H9 (cell line): ENCODE measurements at places on chromosomes 11 and 22. TPM values are rescaled to one million over a fixed set of nuclear protein-coding genes. Genes with fewer than 3 reads are reported as not detected.

A4GALT gene
- total RNA-seq: 3.4 and 4.8 TPM in 2 replicates

DNA sequence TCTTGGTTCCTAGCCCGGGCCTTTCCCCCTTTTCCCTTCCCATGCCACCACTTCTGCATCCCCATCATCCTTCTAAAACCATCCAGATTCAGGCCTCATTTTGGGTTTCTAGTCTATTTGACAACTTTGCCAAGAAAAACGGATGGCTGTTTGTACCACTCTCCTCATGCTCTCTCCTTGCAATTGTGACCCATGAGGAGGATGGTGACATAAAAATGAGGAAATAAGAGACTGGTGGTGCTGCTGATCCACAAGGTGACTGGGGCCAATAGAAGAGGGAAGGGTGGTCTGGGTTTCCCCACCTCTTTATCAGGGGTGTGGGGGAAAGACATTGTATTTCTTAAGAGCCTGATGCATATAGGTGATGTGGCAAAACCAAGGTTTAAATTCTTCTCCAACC is 1.0 kb downstream of the MS4A4A start:
- H3K27me3 ChIP-seq: no peaks in the 10 kb centered on the region
- peaks cover 9% of the 10 kb centered on the region for H3K36me3 ChIP-seq
- no peak overlapping the region for H3K4me3 ChIP-seq
- no peak for DNase-seq
- H3K27ac ChIP-seq: no peak overlapping the region
- peaks cover 2% of the 10 kb centered on the region; the same call in 1 of the 2 replicates for H3K4me1 ChIP-seq

TMEM191C gene
- 3.3 and 4.2 TPM in 2 replicates for total RNA-seq

- no peaks in the 10 kb centered on the region for H3K27me3 ChIP-seq
- no peak overlapping the region; the same call in 2 of the 3 replicates for H3K4me3 ChIP-seq
- no peaks in the 10 kb centered on the region for H3K36me3 ChIP-seq
Observed at GRCh38 chr11:94088906-94089305, 39.7 kb upstream of the PANX1 start.

- peak; percentile 85 for DNase-seq
- H3K4me1 ChIP-seq: no peaks in the 10 kb centered on the region; the same call in 1 of the 2 replicates
- H3K27ac ChIP-seq: no peak overlapping the region
- H3K4me3 ChIP-seq: no peak overlapping the region
- H3K36me3 ChIP-seq: no peaks in the 10 kb centered on the region
- H3K27me3 ChIP-seq: no peaks in the 10 kb centered on the region; the same call in 1 of the 2 replicates
Observed at GRCh38 chr11:69918938-69919650, 99.9 kb upstream of the FGF3 start.

- H3K4me3 ChIP-seq: no peak overlapping the region
- peaks cover under 1% of the 10 kb centered on the region; the same call in 1 of the 2 replicates for H3K36me3 ChIP-seq
- H3K4me1 ChIP-seq: no peaks in the 10 kb centered on the region; the same call in 1 of the 2 replicates
- no peak overlapping the region for H3K27ac ChIP-seq
- no peaks in the 10 kb centered on the region for H3K27me3 ChIP-seq
Observed at GRCh38 chr22:44288913-44289312, 23.8 kb downstream of the SHISAL1 start.

DNA sequence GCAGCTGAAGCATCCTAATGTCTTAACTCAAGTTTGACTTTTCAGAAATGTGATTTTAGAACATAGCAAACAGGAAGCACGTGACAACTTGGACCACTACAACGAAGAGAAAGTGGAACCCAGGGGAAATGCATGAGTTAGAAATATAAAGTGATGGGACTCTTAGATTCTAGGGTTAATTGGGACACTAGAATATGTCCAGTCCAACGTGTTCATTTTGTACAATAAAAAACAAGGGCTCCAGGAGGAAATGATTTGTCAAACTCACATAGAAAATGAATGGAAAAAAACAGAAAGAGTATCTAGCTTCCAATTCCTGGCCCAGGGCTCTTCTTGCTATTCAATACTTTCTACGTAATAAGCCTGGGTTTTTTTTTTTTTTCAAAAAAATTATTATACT is 30.7 kb downstream of the TIMP3 start:
- H3K36me3 ChIP-seq: peaks cover 11% of the 10 kb centered on the region
- H3K27ac ChIP-seq: no peak overlapping the region
- no peaks in the 10 kb centered on the region for H3K27me3 ChIP-seq
- H3K4me1 ChIP-seq: no peaks in the 10 kb centered on the region; the same call in 1 of the 2 replicates

CD3E gene
- total RNA-seq: not detected in 2 replicates

DNA sequence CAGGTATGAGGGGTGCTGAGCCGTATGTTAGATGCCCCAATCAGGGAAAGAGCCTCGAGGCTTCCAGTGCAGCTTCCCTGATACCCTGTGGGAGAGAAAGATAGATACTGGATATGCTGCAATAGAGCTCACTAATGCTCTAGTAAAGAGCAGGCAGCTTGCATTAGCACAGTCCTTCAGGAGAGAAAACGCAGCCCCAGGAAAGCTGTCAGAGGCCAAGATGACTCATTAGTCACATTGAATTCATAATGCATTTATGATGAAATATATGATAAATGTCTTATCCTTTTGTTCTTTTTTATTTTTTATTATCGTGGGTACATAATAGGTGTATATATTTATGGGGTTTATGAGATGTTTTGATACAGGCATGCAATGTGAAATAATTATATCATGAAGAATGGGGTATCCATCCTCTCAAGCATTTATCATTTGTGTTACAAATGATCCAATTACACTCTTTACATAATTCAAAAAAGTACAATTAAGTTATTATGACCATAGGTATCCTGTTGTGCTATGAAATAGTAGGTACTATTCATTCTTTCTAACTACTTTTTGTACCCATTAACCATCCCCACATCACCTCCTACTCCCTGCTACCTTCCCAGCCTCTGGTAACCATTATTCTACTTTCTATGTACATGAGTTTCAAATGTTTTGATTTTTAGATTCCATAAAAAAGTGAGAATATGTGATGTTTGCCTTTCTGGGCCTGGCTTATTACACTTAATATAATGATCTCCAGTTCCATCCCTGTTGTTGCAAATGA is 94.5 kb upstream of the TOP3B start:
- no peak overlapping the region for H3K4me3 ChIP-seq
- no peak for DNase-seq
- no peaks in the 10 kb centered on the region for H3K4me1 ChIP-seq
- no peak overlapping the region for H3K27ac ChIP-seq
- no peaks in the 10 kb centered on the region for H3K36me3 ChIP-seq
- H3K27me3 ChIP-seq: peaks cover 76% of the 10 kb centered on the region

DNA sequence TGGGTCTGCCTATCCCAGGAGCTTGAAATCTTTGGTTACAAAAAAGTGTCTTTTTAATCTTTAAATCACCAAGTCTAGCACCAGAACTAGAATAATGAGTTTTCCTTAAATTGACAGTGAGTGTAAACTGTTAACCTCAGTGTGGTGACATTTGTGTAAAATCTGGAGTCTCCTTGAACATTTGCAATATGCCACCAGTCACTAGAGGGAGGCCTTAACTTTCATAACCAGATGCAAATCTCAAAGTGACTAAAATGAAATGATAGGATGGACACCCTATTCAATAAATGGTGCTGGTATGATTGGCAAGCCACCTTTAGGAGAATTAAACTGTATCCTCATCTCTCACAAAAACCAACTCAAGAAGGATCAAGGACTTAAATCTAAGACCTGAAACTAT is 8.3 kb upstream of the SCGB1D2 start:
- H3K4me3 ChIP-seq: no peak overlapping the region
- H3K27me3 ChIP-seq: no peaks in the 10 kb centered on the region
- H3K36me3 ChIP-seq: no peaks in the 10 kb centered on the region

NPAS4 gene
- 1.6 and 1.8 TPM in 2 replicates for total RNA-seq

DNA sequence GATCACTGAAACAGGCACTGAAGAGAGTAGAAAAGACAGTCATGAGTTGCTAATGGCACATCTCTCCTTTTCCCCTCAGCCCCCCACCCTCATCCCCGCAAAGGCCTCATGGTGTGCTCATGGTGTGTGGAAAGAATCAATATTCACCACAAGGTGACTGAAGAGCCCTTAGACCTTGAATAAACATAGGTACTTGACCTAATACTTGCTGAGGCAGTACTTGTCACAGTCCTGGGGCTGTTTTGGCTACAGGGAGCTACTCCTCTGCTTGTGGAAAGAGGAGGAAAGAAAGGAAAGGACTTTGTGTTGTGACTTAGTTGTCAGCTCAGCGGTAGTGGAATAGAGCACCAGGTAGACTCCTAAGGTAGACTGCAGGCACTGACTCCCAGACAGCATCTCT is 537.8 kb upstream of the CCDC179 start:
- no peaks in the 10 kb centered on the region for H3K36me3 ChIP-seq

DNA sequence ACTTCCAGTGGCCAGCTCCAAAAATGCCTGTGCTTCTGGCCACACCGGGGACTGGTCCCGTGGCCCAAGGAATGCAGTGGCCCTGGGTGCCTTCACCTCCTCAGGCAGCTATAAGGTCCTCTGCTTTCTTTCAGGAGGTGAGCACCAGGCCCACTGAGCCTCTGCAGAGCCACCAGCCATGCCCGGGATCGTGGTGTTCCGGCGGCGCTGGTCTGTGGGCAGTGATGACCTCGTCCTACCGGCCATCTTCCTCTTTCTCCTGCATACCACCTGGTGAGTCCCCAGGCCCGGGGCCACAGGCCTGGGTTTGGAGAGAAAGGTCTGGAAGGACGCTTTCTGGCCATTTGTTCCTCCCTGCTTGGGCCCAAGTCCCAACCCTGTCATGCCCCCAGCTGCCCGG is 32.5 kb upstream of the MYRF start:
- H3K27me3 ChIP-seq: no peaks in the 10 kb centered on the region
- DNase-seq: no peak
- H3K36me3 ChIP-seq: peaks cover 12% of the 10 kb centered on the region

TOMM22 gene
- total RNA-seq: 128 TPM in 2 replicates

DNA sequence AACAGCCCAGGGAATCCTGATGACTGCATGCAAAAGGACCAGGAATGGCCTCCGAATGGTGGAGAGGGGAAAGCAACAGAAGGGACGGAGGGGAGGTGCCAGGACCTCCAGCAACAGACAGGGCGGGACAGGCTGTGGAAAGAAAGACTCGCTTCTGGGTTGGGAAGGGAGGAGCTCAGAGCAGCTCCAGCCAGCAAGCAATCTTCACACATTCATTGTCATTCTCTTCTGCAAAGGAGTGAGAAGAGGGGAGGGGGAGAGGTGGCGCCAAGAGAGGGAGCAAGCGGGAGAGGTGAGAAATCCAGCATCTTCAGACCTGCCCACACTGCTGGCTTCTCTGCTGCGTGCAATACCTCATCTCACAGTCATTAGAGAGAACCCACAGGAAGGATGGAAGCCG is 509.0 kb downstream of the BUD13 start:
- no peak overlapping the region for H3K27ac ChIP-seq
- H3K4me3 ChIP-seq: no peak overlapping the region; the same call in 2 of the 3 replicates
- H3K4me1 ChIP-seq: peaks cover 6% of the 10 kb centered on the region; the same call in 1 of the 2 replicates
- no peaks in the 10 kb centered on the region for H3K27me3 ChIP-seq

DNA sequence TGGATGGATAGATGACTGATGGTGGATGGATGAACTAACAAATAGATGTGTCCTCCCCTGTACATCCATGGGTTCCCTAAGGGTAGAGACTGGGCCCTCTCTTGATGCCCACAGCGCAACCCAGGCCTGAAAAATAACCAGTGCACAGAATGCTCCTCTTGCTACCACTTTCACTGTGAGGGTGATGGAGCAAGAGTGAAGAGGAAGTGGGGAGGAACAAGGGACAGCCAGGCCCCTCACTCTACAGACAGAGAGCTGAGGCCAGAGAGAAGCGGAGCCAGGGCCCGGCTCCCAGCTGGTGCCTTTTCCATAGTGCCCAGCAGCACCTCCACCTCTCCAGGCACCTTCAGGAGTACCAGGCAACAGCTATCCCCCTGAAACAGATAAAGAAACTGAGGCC is 67.7 kb downstream of the THAP12 start:
- no peak overlapping the region for H3K4me3 ChIP-seq
- no peaks in the 10 kb centered on the region for H3K4me1 ChIP-seq
- H3K27me3 ChIP-seq: no peaks in the 10 kb centered on the region
- DNase-seq: no peak

GNAZ gene
- total RNA-seq: 5.0 and 5.2 TPM in 2 replicates

DNA sequence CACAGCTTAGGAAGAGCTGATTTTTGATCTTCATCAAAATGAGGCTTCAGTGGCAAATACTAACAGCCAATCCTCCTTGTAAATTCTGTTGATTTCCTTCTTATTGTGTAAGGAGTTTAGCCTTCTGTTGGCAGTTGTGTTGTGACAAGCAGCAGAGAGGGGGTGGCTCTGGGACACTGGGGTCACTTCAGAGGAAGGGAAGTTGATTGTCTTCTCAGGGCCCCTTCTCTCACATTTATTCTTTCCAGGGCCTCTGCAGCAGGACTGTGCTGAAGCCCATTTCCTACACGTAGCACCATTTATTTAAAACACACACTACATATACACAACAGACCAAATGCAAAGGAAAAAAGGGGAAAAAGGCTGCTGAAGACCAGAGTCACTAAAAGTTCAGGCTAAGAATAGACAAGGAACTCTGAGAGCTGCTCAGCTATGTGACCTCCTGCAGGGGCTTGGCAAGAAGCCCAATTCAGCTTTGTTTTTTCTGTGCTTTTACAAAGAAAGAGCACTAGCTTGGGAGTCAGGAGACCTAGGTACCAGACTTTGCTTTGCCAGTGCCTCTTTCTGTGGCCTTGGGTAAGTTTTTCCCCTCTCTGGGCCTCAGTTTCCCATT is 28.3 kb upstream of the UPB1 start:
- no peak overlapping the region for H3K27ac ChIP-seq
- no peaks in the 10 kb centered on the region for H3K36me3 ChIP-seq
- no peaks in the 10 kb centered on the region for H3K27me3 ChIP-seq
- no peaks in the 10 kb centered on the region; the same call in 1 of the 2 replicates for H3K4me1 ChIP-seq
- no peak overlapping the region for H3K4me3 ChIP-seq

C1QTNF5 gene
- total RNA-seq: 0.33 and 0.59 TPM in 2 replicates

GRCh38 chr22:39661501-39661841 is 90.9 kb downstream of the CACNA1I start:
- H3K4me3 ChIP-seq: peak overlapping the region; percentile 64
- DNase-seq: no peak
- H3K27ac ChIP-seq: no peak overlapping the region
- H3K4me1 ChIP-seq: no peaks in the 10 kb centered on the region; the same call in 1 of the 2 replicates

DNA sequence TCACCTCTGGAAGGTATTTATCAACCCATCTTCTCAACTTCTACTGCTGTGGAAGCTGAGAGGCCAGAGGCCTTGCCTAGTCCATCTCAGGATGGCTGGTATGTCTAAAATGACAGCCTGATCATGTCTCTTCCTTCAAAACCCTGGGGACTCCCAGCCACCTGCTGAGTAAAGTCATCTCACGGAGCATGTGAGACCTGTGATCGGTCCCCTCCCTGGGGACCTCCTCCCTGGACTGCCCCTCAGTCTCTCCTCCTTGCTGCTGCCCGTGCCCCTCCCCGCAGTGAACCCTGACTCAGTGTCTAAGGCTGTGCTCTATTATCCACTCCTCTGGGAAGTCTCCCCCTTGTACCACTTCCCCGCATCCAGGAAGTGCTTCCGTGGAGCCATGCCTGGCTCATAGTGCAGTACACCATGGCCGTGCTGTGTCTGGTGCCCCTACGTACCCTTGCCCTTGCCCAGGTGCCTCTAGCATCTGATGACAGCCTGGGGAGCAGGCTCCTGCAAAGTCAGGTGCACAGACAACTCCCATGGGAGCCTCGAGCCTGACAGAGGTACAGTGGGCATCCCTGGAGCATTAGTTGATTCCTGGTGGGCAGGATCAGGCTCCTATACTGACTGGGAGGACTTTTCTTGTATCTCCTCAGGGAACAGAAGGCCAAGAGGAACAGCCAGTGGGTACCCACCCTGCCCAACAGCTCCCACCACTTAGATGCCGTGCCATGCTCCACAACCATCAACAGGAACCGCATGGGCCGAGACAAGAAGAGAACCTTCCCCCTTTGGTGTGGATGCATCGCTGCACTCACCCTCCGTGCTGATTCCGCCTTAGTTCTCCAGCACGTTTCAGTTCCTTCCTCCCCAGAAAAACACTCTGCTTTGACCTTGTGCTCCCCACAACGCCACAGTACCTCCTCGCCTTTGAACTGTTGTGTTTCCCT is 13.8 kb downstream of the SMARCB1 start:
- H3K4me3 ChIP-seq: no peak overlapping the region
- H3K27ac ChIP-seq: no peak overlapping the region
- no peaks in the 10 kb centered on the region for H3K27me3 ChIP-seq
- H3K4me1 ChIP-seq: no peaks in the 10 kb centered on the region

UNC93B1 gene
- total RNA-seq: 21.7 and 23.3 TPM in 2 replicates
